ENCODE measurements at places on chromosomes 1 and 21. TPM values are rescaled to one million over a fixed set of nuclear protein-coding genes. Genes with fewer than 3 reads are reported as not detected.

Gene PGLYRP3
- total RNA-seq = not detected

Gene LENEP
- total RNA-seq = not detected

Gene FGR
- total RNA-seq = 13.0 TPM

Gene CYP4X1
- total RNA-seq = 4.3 TPM

Gene VCAM1
- 7.6 TPM for total RNA-seq

Gene CEP350
- 80.6 TPM for total RNA-seq

DNA sequence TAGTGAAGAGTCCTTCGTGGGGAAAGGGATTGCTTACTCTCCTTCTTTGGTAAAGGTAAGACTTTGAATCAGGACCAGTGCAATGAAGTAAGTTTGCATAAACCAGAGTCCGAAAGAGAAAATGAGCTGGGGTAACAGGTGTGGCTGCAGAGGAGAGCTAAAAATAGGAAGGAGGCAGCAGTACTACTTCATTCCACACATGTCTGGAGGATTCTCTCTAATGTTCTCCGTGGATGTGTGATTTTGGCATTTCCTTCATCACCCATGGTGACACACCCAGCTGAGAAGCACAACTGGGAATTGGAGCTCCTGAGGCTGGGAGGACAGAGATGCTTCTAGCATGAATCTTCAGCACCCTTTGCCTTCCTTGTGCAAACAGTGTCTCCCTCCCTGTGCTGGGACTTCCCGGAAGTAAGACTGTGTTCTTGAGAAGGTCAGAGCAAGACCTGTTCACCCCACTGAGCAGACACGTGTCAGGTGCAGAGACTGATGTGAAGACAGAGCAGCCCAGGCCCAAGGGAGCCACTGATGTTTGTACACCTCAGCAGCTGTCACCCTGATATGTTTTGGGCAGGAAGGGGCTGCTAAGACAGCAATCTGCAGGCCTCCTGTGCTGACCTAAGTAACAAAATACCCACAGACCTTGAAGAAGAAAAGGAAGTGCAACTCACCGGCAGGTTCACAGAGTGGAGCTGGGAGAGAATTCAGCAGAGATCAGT, 13.3 kb downstream of the FCRL1 start:
- DNase-seq = no peak

DNA sequence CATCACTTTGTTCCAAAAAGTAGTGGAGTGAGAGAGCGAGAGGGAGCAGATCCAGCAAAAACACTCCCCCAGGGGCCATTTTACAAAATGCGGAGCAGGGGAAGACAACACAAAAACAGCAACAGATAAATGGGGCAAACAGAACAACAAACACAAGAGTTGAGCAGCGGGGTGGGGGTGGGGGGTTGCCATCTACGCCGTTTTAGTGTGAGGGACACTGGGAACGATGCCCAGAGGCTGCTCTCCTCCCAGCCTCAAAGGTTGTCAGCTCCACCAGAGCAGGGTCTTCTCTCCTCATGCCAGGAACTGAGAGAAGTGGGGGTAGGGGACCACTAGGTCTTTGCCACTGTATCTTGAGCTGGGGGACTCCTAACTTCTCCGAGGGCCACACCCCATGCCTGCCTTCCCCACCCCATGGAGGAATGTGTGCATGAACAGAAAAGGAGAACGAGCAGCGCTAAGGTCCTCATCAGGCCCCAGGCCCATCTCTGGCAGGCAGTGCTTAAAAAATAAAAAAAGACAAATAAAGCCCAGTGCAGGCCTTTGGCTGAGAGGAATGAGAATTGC, 1.3 kb upstream of the PBXIP1 start:
- no peak for DNase-seq

DNA sequence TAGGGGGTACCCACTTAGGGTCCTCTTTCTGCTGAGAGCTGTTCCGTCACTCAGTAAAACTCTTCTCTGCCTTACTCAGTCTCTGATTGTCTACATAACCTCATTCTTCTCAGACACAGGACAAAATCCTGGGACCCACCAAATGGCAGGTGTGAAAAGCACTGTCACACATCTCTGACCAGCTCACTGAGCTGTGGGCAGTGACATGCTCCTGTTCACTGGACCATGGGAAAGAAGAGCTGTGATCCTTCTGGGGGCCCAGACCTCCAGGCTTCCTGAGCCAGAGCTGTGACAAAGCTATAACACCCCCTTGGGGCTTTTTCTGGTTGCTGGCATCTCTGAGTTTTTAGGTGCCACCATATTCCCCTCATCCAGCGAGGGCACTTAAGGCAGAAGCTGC, 115.7 kb downstream of the NTPCR start:
- DNase-seq = no peak

GRCh38 chr1:41615316-41615715, 130.8 kb upstream of the EDN2 start:
- DNase-seq = peak; percentile 85

DNA sequence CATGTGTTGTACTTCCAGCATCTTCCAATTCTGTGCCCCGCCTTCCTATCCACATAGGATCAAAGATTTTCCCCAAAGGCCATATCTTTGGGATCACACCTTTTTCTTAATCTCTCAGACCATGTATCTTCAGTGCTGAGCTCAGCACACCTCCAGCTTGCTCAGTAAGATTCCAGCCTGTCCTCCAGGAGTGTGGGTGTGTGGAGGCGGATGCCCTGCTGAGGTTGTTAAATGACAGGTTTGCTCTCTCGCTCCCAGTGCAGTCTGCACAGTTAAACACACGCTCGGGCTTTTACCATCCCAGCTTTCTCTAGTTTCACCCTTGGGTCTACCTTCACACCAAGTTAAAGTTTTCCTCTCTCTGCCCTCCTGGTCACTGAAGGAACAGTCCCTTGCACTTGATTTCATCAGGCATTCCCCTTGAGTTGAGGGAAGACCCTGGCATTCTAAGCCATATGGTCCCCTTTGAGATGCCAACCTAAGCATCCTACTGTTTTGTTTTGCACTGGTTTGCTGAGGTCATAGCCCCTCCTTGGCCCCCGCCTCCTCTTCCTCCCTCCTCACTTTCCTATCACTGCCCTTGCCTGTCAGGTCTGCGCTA, 13.7 kb downstream of the MYOG start:
- no peak for DNase-seq

GRCh38 chr1:75172556-75172955, 38.4 kb downstream of the LHX8 start:
- DNase-seq = no peak

DNA sequence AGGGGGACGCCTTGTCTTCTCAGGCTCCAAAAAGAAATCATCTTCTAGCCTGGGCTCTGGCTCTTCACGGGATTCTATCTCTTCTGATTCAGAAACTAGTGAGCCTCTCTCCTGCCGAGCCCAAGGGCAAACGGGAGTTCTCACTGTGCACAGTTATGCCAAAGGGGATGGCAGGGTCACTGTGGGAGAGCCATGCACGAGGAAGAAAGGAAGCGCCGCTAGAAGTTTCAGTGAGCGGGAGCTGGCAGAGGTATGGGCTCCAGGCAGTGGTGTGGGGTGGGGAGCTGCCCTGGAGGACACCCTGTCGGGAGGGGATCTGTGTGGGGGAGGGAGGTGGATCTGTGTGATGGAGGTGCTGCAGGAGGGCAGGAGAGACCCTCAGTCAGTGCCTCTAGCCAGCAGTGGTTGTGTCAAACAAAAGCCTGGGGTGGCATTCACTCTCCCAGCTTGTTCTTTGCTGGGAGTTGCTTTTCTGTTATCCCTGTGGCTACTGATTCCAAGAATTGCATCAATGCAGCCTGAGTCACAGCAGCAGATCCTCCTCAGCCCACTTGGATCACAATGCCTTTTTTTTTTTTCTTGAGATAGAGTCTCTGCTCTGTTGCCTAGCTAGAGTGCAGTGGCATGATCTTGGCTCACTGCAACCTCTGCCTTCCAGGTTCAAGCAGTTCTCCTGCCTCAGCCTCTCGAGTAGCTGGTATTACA, 21.8 kb downstream of the KDM4A start:
- no peak for DNase-seq

GRCh38 chr1:21292984-21293536, 2.8 kb upstream of the ECE1 start:
- DNase-seq = no peak

DNA sequence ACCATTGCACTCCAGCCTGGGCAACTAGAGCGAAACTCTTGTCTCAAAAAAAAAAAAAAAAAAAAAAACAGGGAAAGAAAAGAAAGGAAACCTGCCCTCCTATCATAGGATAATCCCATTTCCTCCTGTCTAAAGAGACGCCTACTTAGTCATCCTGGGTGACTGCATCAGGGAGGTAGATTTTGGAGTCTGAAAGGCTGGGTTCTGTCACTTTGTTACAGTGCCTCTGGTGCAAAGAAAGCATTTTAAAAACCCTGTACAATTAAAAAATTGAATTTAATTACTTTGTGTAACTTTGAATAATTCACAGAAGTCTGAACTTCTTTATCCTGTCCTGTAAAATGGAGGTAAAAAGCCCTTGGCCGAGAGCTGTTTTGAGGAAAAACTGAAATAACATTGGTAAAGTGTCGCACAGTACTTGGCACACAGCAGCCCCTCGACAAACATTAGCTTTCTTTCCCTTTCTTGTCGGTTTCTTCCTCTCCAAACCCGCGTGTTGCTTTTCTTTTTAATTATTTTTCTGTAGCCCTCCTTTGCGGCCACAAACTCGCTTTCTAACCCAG, 657 bp upstream of the HDAC1 start:
- no peak for DNase-seq

DNA sequence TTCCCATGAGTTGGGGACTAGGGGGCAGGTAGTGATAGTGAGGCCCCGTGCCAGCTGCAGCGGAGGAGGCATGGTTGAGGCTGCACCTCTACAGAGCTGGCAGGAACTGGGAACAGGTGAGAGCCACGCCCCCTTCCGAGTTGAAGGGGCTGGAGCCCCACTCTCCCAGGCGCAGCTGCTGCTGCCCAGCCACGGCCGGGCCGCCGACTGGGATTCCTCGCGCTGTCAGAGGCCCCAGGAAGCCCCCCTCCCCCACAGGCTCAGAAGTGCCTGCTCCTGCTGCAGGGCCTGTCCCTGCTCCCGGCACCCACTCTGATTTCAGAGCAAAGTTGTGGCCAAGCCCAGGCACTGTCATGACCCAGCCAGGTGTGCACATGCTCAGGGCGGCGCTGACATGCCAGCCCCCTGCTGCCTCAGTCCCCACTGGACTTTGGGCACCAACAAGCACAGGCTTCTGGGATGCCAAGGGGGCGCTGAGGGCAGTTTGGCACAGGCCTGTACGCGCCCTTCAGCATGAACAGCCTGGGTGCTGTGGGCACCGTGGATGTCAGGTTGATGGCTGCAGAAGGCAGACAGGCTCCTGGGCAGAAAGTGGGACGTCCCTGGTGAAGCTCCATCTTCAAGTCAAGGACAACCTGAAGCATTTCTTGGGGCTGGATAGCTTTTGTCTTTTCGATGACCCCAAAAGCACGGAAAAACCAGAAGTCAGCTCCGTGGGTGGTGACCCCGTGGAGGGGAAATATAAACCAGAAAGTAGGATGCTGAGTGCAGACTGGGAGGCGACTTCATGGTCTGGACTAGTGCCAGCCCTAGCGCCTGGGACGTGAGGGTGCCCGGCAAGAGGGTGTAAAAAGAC, 121.5 kb downstream of the SIM2 start:
- no peak for DNase-seq

- DNase-seq = no peak
Measured at GRCh38 chr1:57544345-57544744, 120.5 kb upstream of the DAB1 start.

DNA sequence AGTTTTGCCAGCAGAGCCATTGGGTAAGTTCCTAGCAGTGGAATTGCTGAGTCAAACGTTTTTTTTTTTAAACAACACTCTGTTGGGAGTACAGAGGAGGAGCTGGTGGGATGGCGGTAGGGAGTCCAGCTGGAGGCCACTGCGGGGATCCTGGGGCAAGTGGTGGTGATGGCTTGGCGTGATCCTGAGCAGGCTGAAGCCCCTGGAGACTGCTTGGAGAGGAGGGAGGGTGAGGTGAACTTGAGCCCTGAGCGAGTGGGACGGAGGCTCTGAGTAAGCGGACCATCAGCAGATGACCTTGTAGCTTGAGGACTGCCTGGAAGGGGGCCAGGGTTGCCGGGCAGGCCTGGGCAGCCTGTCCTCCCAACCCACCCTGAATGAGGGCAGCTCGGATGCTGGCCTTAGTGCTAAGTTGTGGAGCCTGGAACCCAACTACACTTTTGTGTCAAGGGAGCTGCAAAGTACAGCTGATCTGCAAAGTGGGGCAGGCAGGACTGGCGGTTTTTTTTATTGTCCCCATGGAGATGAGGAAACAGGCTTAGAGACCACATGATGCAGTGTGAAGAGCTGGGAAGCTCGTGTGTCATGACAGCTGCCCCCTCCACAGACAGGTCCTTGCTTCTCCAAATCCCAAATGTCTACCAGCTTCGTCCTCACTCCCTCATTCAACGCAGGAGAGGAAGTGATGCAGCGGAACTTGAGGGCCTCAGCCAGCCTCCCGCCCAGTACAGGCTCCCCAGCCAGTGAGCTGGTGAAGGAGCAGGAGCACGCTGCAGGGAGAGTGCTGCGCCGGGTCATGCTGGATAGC, 20.2 kb downstream of the MRPL37 start:
- no peak for DNase-seq

DNA sequence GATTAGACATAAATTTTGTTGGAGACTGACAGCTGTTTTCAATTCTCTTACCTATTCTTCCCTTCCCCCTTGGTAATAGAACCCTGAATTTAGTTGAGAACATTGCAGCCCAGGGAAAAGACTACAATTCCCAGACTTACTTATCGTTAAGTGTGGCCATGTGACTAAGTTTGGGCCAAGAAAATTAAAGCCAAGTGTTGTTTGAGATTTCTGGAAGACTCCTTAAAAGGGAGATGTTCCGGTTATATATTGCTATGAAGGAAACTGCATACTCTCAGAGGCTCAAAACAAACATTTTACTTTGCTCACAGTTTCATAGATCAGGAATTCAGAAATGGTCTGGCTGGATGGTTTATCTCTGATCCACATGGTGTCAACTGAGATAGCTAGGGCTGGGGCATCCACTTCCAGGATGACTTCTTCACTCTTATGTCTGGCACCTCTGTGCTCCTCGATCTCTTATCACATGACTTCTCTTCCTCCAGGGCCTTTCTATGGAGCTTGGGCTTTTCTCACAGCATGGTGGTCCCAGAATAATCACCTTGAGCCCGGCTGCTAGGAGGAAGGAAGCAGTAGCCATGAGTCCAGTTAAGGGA, 22.4 kb upstream of the CD34 start:
- no peak for DNase-seq

DNA sequence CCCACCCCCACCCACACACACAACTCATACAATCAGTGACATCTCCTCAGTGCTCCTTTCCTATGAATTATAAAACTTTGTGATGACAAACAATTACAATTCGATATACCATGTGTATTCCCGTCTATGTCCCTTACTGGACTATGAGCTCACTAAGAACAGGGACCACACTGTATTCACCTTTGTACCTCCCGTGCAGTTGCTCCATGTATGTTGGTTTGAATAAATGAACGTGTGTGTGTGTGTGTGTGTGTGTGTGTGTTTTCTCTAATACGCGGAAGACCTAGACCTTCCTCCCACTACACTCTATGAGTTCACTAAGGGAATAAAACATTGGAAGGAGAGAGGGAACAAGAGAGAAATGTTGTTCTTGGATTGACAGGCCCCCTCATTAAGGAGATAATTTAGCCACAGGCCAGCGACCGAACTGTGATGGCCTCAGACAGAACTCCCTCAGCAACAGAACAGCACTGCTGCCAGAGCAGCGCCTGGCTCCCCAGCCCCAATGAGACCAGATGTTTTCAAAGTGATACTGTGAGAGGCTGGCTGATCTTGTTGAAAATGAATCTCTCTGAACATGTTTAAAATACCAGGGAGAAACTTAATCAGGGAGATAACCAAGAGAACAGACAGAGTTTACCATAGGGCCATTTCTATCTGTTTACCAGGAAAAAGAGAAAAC, 21.7 kb downstream of the BCAR3 start:
- DNase-seq = no peak

- DNase-seq = no peak
Measured at GRCh38 chr1:100037656-100037926, 67.8 kb downstream of the SLC35A3 start.
